ENCODE measurements at places on chromosomes 12 and 14. TPM values are rescaled to one million over a fixed set of nuclear protein-coding genes. Genes with fewer than 3 reads are reported as not detected.

DNA sequence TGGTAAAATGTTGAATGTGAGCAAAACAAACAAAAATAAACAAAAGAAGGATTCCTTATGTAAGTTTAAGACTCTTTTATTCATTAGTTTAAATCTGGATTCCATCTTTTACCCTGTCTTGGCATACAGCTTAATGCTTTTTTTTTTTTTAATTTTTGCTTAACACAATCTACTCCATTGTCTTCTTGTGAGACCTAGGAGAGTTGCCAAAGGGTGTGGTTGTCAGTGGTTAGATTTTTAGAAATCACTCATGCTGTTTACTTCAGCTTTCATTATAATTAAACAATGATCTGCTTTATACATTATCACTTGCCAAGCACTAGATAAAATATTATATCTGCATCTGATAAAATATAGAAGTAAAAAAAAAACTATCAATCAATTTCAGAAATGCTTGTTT is 77.7 kb upstream of the KITLG start:
- DNase-seq = no peak

Gene MSI1
- total RNA-seq = 64.5 TPM

Gene CFAP251
- 2.9 TPM for total RNA-seq

DNA sequence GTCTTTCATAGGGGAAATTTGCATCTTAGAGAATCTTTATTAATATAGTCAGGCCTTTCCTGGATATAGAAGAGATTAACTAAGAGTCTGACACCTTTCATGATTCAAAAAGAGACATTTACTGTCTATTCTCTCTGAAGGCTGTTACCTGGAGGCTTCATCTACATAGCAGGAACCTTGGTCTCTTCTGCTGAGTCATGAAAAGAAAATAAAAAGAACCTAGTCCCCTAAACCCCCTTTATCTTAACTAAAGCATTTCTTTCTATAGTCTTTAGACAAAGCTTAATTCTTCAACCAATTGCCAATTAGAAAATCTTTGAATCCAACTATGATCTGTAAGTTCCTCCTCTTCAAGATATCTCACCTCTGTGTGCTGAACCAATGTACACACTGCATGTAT is 33.1 kb downstream of the RPS29 start:
- no peak for DNase-seq

Data from WTC11 (cell line).